Sigmoid colon (tissue), 7 donors: ENCODE measurements at places on chromosomes 12 and 14. TPM values are rescaled to one million over a fixed set of nuclear protein-coding genes. Genes with fewer than 3 reads are reported as not detected.
A peak's percentile ranks its signal among the peaks of the same experiment; 100 is the strongest.

Gene AREL1
- total RNA-seq = 16.6 TPM

Gene RASSF3
- 234 TPM for total RNA-seq

Gene SIVA1
- 362 TPM for total RNA-seq

Gene MTHFD1
- 29.6 TPM for total RNA-seq

Gene RTN1
- 11.5 TPM for total RNA-seq

Gene DIO2
- 0.83 TPM for total RNA-seq

Gene BICD1
- total RNA-seq = 13.2 TPM

Gene MDGA2
- total RNA-seq = 1.2 TPM

Gene NPFF
- total RNA-seq = not detected

Gene OR4E2
- not detected for total RNA-seq

Gene SP7
- total RNA-seq = not detected

Gene OTX2
- total RNA-seq = not detected

Gene AKAP3
- 0.36 TPM for total RNA-seq

Gene KRT2
- total RNA-seq = not detected

Gene INTS13
- 33.7 TPM for total RNA-seq

Gene CCDC175
- not detected for total RNA-seq

Gene SLC17A8
- total RNA-seq = not detected

Gene SMIM41
- total RNA-seq = 0.41 TPM

Gene PTPRO
- 0.99 TPM for total RNA-seq

Gene PTGER2
- total RNA-seq = 0.55 TPM

Gene FSCB
- total RNA-seq = not detected

Gene TSHR
- total RNA-seq = not detected

Gene MMP17
- total RNA-seq = 2.7 TPM

GRCh38 chr12:13941258-13942249 lies 39.8 kb downstream of the GRIN2B start:
- no peak for DNase-seq

DNA sequence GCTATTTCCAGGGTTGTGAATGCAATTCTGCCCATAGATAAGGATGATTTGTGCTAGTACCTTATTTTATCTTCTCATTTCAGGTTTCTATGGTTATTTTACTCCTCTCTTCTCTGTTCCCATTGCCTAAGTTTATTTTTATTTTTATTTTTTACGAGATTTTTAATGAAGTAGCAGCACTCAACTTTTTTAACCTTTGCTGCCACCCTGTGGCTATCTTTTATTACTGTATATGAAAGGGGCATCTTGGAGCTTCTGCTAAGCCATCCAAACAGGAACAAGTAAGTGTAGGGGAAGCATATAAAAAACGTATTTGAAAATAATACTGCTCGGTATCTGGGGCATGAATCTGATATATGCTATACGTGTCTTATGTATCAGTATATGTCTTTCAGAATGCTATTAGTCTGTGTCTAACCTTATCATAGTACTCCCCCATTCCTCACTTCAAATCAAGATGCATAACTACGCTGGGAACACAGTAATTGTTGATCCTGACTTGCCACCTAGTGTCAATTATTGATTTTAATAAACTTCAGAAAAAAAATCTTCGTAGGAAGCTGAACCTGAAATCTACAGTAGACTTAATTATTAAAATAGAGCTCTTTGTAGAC lies 60.3 kb downstream of the KLRG1 start:
- no peak for DNase-seq

DNA sequence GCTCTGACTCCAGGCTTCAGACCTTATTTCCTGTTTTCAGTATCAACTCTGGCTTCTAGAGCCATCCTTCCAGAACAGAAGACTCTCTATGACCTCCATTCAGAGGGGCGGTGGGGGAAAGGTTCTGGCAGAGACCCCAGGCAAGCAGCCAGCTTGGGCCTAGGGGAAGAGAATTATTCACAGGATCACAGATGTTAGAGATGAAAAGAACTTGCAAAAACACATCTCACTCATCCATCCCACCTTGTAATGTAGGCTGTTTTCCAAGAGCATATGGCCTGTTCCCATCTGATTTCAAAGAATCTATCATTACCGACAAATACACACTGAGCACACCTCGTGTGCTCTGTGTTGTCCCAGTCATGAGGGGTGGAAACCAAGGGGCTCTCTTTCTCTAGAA lies 131.9 kb downstream of the GRIN2B start:
- no peak for DNase-seq

DNA sequence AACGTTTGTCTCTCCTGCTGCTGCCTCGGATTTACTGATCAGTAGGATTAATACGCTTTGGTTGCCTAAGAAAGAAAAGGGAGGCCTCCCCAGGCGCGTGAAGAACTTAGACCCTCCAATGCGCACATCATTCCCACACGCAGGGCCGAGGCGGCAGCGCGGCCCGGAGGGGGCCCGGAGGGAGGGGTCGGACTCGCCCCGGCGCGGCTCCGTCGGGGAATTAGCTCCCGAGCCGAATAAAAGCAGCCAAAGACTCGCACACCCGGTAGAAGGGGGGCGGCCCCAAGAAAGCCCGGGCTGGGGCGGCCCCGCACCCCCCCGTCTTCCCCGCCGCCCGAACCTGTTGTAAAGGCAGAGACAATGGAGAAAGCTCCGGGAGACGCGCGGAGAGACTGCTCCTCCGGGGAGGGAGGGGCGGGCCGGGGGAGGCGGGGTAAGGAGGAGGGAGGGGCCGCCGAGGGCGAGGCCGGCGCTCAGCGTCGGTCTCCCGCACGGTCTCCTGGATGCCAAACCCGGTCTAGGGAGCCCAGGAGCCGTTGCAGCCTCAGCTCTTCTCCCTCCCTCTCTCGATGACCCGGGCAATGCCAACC lies at the start of gene NELL2:
Gene NELL2 (minus strand): TSS at position 362 of the 590 bp plus-strand sequence. CDS start 446 bp downstream, outside the sequence.
- DNase-seq = no peak

DNA sequence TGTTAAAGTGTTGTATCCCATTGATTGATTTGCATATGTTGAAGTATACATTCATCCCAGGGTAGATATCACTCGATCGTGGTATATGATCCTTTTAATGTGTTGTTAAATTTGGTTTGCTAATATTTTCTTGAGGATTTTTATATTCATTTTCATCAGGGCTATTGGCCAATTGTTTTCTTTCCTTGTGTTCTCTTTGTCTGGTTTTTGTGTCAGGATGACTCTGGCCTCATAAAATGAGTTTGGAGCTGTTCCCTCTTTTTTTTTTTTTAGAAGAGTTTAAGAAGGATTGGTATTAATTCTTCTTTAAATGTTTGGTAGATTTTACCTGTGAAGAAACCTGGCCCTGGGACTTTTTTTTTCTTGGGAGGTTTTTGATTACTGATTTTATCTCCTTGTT lies 303.5 kb upstream of the RTL1 start:
- peak; percentile 4 for DNase-seq

DNA sequence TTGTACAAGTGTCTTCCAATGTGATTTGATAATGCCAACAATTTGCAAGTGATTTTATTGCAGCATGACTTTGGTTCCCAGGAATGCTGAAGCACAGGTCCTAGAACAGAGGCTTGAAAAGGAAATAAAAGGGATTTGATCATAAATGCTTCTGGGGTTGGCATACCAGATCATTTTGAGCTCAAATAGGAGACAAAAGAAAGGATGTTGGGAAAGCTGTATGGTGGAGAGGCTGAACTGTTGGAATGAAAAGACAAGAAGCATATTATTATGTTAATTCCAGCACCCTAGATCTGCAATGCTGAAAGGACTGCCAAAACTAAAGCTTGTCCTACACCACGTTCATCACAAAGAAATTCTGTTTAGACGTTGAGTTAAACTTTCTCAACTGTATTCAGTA lies 143.1 kb downstream of the BICD1 start:
- no peak for DNase-seq

DNA sequence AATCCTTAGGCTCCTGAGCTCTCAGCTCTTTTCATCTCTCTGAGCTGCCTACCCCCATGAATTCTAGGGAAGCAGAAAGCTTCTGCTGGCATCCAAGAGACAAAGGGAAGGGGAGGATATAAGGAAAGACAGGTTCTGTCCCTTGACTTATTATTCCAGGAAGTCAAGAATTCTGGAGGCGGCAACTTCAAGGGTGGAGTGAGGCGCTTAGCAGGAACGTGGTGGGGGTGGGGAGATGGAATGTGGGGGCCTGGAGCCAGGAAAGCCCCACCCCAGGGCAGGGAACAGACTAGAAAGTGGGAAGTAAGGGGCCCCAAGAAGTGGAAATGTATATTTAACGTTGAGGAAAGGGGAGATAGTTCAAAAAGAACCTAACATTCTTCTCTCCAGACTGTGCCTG lies 1.4 kb downstream of the CALCOCO1 start:
- DNase-seq = no peak

GRCh38 chr12:110217996-110218674 lies 62.9 kb upstream of the ATP2A2 start:
- DNase-seq = no peak

DNA sequence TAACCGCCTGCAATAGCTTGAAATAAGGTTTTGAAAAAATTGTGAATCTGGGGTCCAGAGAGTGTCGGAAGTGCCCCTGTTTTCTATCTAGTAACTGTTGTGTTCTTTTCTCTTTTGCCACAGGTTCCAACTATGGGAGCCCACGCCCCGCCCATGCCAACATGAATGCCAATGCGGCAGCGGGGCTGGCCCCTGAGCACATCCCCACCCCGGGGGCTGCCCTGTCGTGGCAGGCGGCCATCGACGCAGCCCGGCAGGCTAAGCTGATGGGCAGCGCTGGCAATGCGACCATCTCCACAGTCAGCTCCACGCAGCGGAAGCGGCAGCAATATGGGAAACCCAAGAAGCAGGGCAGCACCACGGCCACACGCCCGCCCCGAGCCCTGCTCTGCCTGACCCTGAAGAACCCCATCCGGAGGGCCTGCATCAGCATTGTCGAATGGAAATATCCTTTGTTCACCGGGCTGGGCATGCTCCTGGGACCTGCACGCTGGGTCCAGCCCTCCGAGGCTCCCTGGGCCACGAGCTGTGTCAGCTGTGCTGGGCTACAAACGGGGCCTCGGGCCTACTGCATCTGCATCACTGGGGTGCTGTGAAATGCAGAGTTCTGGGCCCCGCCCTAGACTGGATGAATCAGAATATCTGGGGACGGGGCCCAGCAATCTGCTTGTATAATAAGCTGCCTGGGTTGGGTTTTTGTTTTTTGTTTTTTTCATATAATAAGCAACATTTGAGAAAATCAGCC lies 62.5 kb downstream of the CACNA1C start:
- DNase-seq = peak; percentile 58

DNA sequence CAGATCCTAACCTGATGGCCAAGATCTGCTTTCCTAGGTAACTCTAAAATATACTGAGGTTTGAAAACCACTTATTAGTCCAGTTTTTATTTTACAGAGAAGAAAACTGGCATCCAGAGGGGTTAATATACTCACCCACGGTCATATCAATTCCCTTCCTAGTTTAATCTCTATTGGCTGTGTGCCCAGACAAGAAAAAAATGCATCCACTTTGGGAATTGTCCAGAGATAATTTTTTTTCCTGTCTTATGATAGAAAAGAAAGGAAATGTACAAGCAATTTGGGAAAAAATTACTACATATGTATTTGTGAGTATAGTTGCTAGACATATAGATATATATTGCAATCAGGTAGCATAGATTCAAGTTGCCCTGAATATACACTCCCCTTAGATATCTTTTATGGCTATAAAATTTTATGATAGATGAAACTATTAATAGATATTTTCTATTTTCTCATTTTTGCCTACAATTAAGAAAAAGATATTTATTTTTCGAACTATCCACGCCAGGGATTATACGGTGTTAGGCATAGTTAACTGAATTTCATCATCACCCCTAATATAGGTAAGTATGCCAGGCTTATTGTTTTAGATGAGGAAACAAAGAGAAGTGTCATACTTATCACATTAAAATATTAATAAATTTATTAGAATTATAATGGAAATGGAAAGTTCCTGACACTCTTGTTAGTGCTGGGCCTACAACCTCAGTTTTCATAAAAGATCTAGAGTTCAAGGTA lies 100.5 kb upstream of the SLC38A2 start:
- no peak for DNase-seq

DNA sequence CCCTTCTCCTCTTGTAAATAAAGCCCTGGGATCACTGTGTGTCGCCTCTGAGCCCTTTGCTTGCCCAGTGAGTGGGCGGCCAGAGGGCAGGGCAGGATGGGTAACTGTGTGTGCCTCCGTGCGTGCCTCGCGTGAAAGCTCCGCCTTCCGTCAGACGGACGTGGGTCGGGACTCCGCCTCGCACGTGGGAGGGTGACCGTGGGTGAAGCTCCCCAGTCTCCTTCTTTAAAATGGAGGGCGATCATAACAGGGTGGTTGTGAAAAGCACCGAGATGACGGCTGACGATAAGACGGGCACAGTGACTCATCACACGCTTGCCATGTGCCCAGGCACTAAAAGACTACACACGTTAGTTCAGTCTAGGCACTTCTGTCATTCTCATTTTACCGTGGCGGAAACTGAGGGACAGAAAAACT lies 9.2 kb downstream of the PHB2 start:
- peak; percentile 86 for DNase-seq

- DNase-seq = peak; percentile 87
Measured at GRCh38 chr12:92745856-92746550, 43.2 kb downstream of the PLEKHG7 start.

DNA sequence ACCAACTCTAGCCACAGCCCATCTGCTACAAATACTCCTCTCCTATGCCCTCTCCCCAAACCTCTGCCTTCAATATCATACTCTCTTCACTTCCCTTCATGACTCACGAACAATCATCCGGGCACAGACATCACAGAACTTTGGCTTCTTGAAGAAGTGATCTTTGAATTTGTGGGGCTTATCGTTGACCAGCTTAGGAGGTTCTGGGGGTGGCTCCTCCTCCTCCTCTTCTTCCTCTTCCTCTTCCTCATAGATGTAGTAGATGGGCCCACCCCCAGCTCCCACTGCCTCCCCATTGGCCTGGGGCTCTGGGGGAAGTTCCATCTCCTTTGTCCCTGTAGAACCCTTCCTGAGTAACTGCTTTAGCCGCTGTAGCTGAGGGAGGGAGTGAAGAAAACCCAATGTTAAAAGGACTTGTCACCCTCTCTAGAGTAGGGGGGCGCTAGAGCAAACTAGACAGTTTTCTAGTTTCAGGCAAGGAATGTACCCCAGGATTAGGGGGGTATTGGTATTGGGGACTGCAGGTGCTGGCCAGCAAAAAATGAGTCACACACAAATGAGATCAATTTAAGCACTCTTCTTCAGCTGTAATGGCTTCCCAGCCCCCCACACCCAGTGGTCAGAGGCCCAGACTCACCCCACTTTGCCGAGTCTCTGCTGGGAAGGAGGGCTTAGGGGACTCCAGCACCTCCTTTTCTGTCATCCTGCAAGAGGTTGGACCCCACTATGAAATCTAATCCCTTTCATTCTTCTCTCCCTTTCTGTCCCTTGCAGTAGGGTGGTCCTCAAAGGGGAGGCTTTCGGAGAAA lies 1.8 kb downstream of the STAC3 start:
- no peak for DNase-seq

GRCh38 chr14:77243853-77244252 lies 27.2 kb downstream of the NGB start:
- DNase-seq = no peak

DNA sequence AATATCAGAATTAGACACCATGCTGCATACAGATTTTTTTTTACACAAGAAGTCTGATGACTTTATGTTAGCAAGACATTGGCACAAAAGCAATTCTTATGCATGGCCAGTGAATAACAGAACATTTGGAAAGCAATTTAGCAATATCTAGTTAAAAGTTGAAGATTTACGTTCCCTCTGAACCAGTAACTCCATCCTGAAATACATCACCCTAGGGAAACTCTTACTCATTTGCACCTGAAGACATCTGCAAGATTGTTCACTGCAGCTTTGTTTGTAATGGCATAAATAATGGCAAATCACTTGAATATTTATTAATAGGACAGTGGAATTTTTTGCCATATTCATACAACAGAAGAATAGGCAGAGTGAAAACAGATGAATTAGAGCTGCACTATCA lies 670.0 kb upstream of the NOVA1 start:
- no peak for DNase-seq

- no peak for DNase-seq
Measured at GRCh38 chr12:112430929-112431328, 12.2 kb downstream of the PTPN11 start.
